ENCODE measurements at places on chromosomes 7 and 10.

DNA sequence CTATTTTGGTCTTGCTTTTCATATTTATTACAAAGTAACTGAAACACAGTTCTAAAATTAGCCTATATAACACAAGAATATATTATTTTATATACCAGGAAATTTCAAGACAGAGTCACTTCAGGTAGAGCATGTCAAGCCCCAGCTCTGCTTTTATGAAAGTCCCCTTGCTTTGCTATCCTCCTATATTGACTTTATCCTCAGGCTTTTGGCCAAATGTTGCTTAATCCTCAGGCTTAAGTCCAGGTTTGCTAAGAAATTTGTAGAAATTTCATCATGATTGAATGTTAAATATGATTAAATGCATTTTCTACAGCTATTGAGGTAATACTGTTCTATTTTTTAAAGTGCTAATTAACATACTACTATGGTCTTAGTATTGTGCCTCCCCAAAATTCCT lies 227.6 kb downstream of the FZD1 start:
- no peaks in the 10 kb centered on the region for H3K36me3 ChIP-seq
- H3K27ac ChIP-seq, result no peak overlapping the region
- no peak overlapping the region for H3K4me3 ChIP-seq

- no peak for DNase-seq
- H3K4me3 ChIP-seq, result no peak overlapping the region
- H3K27me3 ChIP-seq, result peaks cover 12% of the 10 kb centered on the region
- H3K4me1 ChIP-seq, result no peaks in the 10 kb centered on the region
These were observed 21.1 kb downstream of the FRMD4A start for GRCh38 chr10:14309593-14309992.

- H3K36me3 ChIP-seq, result no peaks in the 10 kb centered on the region
- H3K27ac ChIP-seq, result no peak overlapping the region
- H3K27me3 ChIP-seq, result peaks cover 3% of the 10 kb centered on the region
- no peak overlapping the region for H3K4me3 ChIP-seq
- no peak for DNase-seq
- H3K4me1 ChIP-seq, result no peaks in the 10 kb centered on the region
These were observed 110.9 kb downstream of the BAMBI start for GRCh38 chr10:28788252-28788651.

- no peaks in the 10 kb centered on the region for H3K36me3 ChIP-seq
- H3K27ac ChIP-seq, result no peak overlapping the region
- no peaks in the 10 kb centered on the region for H3K27me3 ChIP-seq
- H3K4me1 ChIP-seq, result peaks cover 38% of the 10 kb centered on the region
- no peak overlapping the region for H3K4me3 ChIP-seq
- DNase-seq, result no peak
These were observed 53.6 kb downstream of the PIK3AP1 start for GRCh38 chr10:96666741-96667140.

DNA sequence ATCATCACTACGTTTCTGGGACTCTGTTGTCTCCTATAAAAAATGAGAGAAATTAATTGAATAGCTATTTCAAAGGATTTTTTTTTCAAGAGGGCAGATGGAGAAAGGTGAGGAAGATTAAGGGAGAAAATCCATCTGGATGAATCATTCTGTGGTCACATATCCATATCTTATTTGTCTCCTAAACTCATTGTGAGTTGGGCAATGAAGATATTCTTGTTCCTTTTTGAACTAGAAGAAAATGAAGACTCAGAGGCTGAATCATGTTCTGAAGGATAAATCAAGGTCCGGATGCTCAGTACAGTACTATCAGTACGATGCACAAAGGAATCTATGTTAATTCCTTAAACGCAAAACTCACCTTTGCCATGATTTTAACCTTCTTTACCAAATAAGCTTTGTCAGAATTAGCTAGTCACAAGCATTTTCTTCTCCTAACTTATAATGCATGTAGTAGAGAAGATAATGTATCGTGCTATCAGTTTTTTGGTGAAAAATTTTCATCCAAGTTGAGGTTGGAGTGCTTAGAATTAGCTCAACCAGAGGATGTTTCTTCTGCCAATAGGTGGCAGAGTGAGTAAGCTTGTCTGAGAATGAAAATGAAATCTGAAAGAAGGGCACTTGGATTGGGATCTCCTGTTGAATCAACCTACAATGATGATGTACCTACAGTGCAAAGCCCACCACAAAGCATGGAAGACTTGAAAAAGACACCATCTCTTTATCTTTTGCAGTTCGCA lies 446.9 kb downstream of the KIF20B start:
- no peaks in the 10 kb centered on the region for H3K4me1 ChIP-seq
- H3K27me3 ChIP-seq, result peaks cover 2% of the 10 kb centered on the region
- DNase-seq, result no peak
- no peaks in the 10 kb centered on the region for H3K36me3 ChIP-seq
- H3K4me3 ChIP-seq, result no peak overlapping the region

- H3K4me1 ChIP-seq, result no peaks in the 10 kb centered on the region
- no peak for DNase-seq
- H3K27me3 ChIP-seq, result no peaks in the 10 kb centered on the region
- no peak overlapping the region for H3K4me3 ChIP-seq
- no peaks in the 10 kb centered on the region for H3K36me3 ChIP-seq
- H3K27ac ChIP-seq, result no peak overlapping the region
These were observed 20.5 kb downstream of the WNT2 start for GRCh38 chr7:117302396-117302795.

DNA sequence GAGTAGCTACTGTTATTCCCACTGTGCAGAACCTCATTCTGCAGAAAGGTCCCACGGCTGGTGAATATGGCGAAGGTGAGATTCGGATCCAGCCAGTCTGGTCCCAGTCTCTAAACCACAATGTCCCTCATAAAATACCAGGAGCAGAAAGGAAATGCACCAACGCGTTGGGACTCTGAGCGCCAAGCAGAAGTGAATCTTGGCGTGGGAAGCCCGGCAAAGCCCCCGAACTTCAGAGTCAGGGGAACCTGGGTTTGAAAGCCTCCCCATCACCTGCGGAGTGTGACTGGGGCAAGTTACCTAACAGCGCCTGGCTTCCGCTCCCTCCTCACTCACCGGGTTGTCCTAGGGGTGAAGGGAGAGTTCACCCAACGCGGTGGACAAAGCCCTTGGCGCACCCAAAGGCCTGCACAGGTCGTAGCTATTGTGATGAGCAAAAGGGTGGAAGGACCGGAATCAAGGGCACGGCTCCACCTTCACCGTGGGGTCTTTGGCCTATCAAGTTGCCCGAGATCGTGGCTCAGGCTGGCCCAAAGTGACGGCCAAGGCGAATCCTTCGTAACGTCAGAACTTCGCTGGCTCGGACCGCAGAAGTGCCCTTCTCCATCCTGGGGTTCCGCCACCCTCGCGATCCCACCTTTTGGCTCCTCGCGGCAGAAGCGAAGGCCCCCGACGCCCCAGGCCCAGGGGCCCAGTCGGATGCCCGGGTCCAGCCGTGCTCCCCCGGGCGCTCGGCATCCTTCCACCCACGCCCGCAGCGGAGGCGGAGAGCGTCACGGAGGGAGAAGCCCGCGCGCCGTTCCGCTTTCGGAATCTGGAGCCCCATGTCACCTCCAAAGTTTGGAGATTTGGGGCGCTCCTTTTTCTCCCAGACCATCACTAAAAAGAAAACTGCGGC lies 811 bp downstream of the RGS10 start:
- H3K27ac ChIP-seq, result peak overlapping the region; percentile 89
- DNase-seq, result peak; percentile 69
- peaks cover 28% of the 10 kb centered on the region for H3K36me3 ChIP-seq
- H3K4me3 ChIP-seq, result peak overlapping the region; percentile 89
- peaks cover 53% of the 10 kb centered on the region for H3K4me1 ChIP-seq

DNA sequence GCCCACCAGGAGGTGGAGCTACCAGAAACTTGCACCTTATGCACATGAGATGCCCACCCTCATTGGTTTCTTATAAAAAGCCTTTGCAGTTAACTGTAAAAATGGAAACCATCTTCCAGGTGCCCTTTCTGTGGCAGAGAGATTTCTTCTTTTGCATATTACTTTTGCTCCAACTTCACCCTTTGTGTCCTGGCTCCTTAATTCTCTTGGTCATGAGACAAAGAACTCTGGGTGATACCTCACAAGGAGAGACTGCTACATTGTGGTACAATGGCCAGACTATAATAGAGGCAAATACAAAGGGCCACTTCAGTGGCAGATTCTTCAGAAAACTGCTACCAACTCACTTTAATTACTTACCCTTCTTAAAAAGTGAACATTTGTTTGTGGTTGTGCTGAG lies 76.4 kb upstream of the PTER start:
- DNase-seq, result no peak
- H3K4me1 ChIP-seq, result no peaks in the 10 kb centered on the region
- H3K36me3 ChIP-seq, result no peaks in the 10 kb centered on the region
- no peak overlapping the region for H3K4me3 ChIP-seq
- no peak overlapping the region for H3K27ac ChIP-seq
- H3K27me3 ChIP-seq, result no peaks in the 10 kb centered on the region

- H3K4me3 ChIP-seq, result no peak overlapping the region
- no peaks in the 10 kb centered on the region for H3K36me3 ChIP-seq
- no peak for DNase-seq
- H3K27ac ChIP-seq, result no peak overlapping the region
- no peaks in the 10 kb centered on the region for H3K27me3 ChIP-seq
These were observed 70.4 kb downstream of the GPR158 start for GRCh38 chr10:25245165-25245564.

Measured in activated CD8-positive, alpha-beta T cell treated with anti-CD3 and anti-CD28 coated beads, Interleukin-2, amount 10 ng/mL, durations not matched to agents 7 days and 5 days (primary cell).